ENCODE measurements at places on chromosomes 3 and 15.

DNA sequence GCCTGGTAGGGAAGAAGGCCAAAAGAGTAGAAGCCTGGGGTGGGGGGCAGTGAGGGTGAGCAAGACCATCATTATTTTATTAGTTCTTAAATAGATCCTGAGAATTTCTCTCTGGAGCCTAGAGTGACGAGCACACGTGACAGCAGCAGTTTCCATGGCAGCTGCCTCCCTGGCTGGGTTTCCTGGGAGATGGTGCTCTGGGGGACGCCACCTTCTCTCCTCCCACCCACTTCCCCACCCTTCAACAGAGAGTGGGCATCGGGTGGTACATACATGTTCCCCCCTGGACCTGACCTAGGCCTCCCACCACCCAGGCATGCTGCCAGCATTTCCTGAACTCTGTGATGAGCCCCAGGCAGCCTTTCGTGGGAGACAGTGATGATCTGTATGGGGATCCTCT, 12.9 kb downstream of the CELF6 start:
- no peak for DNase-seq

DNA sequence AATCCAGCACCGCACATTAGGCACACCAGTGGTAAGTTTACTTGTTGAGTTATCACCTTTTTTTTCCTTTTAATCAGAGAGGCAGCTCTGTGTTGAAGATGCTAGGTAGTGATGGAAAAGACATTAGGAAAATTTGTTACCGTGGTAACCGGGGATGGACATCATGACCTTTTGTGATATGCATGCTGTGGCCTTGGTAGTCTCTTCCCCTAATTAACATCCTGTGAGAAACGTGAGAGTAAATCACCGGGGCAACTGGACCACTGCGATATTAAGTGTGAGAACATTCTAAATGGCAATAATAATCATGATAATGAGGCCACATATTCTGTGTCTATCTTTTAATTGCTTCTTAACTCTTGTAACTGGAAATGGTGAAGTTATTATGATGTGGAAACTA, 362.0 kb downstream of the CACNA2D3 start:
- no peak for DNase-seq

DNA sequence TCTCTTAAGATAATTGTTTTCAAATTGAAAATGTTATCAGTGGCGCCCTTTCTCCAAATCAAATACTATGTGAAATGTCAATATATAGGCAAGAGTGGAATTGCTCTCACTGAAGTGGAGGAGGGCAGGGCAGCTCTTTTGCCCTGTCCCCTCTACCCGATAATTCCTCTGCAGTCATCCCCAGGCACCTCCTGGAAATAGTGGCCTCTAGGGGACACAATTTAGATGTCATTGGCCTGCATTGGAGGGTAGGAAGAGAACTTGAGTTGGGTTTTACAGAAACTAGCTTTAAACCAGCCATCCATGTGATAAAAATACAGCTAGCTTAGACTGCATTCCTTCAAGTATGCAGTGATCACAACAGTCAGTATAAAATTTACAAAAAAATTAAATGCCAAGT, 288.9 kb downstream of the EDEM1 start:
- no peak for DNase-seq

DNA sequence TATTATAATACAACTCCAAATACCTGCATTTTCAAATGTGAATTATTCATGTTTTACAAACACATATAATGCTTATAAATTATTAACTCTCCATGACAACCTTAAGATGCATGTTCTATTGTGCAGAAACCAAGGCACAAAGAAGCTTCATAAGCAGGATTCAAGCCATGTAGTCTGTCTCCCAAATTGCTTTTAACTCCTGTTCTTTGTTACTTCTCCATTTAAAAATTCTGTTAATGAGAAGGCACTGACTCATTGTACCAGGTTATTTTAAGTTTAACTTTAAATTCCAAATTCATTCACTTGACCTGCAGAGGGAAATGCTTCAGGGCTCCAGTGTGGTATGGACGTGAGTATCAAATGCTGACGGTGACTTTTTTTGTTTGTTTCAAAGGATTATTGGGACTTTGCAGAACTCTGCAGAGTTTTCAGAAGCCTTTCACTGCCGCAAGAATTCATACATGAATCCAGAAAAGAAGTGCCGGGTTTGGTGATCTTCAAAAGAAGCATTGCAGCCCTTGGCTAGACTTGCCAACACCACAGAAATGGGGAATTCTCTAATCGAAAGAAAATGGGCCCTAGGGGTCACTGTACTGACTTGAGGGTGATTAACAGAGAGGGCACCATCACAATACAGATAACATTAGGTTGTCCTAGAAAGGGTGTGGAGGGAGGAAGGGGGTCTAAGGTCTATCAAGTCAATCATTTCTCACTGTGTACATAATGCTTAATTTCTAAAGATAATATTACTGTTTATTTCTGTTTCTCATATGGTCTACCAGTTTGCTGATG, 100.0 kb downstream of the MME start:
- DNase-seq, result no peak

DNA sequence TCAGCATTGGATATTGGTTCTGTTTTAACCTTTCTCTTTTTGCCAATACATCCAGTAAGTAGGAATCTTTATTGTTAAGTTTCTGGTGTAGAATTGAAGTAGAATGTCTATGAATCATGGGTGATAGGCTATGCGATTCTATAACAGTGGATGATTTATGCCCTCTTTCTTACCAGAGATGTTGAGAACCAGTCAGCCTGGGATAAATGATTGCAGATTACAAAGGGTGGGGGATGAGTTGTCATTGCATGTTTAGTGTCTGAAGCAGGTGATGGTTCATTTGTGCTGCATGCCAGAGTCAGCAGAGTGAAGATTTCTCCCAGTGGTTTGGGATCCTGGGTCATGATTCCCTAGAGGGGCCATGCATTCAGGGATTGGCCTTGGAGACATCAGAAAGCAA, 14.3 kb downstream of the RETNLB start:
- DNase-seq, result no peak

DNA sequence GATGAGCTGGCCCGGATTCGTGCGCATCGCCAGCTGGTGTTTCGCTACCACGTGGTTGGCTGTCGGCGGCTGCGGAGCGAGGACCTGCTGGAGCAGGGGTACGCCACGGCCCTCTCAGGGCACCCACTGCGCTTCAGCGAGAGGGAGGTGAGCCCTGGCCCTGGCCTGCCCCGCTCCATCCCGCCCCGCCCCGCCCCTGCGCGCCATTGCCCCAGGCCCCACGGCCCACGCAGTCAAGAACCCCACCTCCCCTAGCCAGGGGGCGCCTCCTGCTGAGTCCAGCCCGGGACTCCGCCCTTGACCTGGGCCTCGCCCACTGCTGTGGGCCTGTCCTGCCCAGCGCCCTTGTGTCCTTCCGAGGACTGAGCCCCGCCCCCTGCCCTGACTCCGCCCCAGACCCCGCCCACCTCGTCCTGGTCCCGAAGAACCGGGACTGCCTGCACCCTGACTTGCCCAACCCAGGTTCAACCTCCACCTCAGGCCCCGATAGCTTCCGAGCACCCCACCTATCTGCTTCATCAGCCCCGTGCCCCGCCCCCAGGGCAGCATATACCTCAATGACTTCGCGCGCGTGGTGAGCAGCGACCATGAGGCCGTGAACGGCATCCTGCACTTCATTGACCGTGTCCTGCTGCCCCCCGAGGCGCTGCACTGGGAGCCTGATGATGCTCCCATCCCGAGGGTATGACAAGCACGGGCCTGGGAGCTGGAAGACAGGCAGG, 14.8 kb downstream of the NT5DC2 start:
- DNase-seq, result no peak
